HFFc6 (cell line): ENCODE measurements at places on chromosomes 16 and 17. TPM values are rescaled to one million over a fixed set of nuclear protein-coding genes. Genes with fewer than 3 reads are reported as not detected.

C16orf86 gene
- total RNA-seq = 1.1 to 1.5 TPM (median 1.4 TPM) in 3 replicates

ALOX15 gene
- not detected in 3 replicates for total RNA-seq

HOXB8 gene
- not detected in 3 replicates for total RNA-seq

KCNG4 gene
- not detected in 3 replicates for total RNA-seq

KRT15 gene
- total RNA-seq = 5.0 to 8.0 TPM (median 6.9 TPM) in 3 replicates

DNA sequence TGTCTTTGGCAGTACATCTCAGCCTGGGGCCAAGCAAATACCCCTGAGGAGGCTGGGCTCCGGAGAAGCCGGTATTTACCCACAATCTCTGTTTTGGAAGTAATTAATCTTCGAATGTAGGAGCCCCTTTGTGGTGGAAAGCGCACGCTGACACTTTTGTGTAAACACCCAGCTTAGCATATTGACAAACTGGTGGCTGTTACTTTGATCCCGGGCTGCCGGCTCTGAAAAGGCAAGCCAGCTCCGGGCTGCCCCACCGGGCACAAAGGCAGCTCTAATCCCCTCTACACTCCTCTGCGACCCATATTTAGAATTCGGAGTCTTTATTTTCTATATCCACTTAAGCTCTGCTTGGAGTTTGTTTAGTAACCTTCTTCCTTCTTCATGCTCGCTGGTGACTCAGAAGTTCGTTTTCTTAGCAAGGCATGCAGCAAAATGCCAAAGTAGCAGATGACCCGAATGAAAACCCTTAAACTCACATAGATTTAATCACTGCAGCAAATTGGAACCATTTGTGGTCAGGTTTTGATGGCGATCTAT lies 144.0 kb upstream of the IRX3 start:
- peak; percentile 87 for DNase-seq

- DNase-seq = no peak
Observed at GRCh38 chr17:49616086-49616485, 40.4 kb downstream of the NXPH3 start.

GRCh38 chr17:7220593-7221277 lies 997 bp downstream of the ACADVL start:
- DNase-seq = peak; percentile 56

DNA sequence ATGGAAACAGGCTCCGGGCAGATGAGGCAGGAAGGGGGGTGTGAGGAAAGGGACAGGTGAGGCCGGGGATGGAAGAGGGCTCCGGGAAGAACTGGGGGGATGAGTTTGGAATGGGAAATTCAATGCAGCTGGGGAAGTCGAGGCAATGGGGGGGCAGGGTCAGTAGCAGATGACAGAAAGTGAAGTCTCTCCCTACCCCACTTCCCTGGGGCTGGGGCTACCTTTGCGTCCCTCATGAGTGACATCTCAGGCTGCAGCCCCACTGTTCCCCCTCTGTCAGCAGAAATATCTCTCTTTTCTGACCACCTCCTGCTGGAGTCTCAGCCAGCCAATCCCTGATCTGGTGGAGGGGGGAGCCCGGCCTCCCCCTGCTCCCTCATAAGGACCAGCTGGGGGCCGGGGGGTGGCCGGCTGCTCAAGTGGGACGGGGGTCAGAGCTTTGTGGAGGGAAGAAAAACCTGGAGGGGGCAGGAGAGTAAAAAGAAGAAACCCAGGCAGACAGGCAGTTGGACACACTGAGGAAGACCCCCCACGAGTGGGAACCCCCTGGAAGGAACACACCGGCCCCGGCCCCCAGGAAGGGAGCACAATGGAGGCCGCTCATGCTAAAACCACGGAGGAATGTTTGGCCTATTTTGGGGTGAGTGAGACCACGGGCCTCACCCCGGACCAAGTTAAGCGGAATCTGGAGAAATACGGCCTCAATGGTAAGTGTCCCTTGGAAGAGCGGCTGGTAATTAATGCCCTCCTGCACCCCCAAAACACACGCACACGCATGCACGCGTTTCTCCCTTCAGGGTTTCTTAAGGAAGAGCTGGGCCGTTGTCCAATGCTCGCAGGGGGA lies at the start of gene ATP2A1:
TSS of gene ATP2A1 (plus strand) at position 406 of the 844 bp plus-strand sequence. CDS start at position 590, 184 bp downstream.
- DNase-seq = no peak

DNA sequence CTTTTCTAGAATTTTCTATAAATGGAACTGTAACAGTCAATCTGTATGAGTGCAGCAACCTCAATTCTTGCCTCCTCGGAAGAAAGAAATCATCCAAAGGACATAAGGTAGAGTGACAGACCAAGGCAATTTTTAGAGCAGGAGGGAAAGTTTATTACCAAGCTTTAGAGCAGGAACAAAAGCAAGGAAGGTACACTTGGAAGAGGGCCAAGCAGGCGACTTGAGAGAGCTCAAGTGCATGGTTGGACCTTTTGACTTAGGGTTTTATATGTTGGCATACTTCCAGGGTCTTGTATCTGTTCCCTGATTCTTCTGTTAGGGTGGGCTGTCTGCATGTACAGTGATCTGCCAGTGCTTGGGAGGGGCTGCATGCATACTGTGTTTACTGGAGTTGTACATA lies 50.3 kb downstream of the SCNN1G start:
- DNase-seq = no peak

- no peak for DNase-seq
Observed at GRCh38 chr16:78163772-78164670, 64.6 kb downstream of the WWOX start.

DNA sequence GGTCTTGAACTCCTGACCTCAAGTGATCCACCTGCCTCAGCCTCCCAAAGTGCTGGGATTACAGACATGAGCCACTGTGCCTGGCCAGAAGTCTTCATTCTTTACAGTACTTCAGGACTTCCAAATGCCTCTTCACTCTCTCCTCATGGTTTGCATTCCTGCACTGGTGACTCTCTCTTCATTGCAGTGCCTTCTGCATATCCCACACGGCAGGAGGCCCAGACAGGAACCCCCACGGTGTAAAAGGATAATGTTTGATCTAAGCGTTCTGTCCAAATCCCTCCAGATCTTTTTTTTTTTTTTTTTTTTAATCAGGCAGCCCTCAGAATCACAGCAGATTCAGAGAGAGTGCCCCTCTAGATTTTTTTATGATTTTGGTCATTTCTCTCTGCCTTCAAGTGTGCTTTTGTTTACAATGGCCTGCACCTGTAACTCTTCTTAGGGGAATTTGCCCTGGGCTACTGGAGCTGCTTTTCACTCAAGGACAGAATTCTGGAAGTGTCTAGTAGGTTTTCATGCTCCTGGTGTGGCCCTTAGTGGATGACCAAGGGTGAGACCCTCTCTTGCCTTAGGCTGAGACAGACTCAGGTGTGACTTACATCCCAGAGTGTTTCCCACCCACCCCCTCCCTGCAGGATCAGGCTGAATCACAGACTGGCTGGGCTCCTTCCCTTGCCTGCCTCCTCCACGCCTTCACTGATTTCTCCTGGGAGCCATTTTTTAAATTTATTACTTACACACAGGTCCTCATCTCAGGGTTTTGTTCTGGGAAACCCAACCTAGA lies 19.8 kb upstream of the NF1 start:
- peak; percentile 47 for DNase-seq
